Uterus (tissue), 4 donors: ENCODE measurements at places on chromosomes 7 and 10. TPM values are rescaled to one million over a fixed set of nuclear protein-coding genes. Genes with fewer than 3 reads are reported as not detected.
A peak's percentile ranks its signal among the peaks of the same experiment; 100 is the strongest.

The GATA3 gene
- not detected for total RNA-seq

GRCh38 chr7:135180122-135180521 lies 9.6 kb upstream of the CYREN start:
- no peak for DNase-seq

GRCh38 chr7:4015371-4015770 lies 666.7 kb upstream of the FOXK1 start:
- no peak for DNase-seq

DNA sequence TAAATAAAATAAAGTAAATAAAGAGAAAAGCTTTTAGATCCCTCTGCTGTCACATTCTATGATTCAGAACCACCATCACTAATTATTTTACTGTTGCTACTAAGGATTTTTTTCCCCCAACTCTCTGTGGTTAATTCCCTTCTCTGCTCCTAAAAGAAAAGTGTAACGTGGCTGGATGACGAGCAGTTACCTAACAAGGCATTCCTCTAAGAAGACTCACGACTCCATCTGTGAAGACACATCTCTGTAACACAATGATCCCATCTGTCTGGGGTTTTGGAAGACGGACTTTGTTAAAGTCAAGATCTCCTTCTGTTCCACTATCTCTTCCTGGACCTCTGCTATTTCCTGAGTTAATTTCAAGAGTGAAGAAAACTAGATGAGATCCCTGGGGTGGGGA lies 179.9 kb downstream of the SFMBT2 start:
- DNase-seq, result no peak

DNA sequence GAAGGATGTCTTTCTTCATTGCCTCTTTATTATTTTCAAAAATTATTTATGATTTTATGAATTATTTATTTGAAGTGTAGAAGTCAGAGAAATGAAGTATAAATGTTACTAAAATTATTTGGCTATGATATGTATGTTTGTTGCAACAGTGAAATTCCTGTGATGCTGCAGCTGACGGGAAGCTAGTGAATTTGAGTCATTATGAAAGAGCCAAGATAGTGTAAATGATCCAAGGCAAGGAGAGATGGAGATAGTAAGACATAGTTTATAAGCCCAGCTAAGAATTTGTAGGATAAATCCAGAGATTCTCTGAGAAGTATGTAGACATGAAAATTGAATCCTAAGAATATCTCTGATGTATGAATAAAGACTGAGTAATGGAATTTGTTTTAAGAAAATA lies 30.8 kb downstream of the CASD1 start:
- no peak for DNase-seq

GRCh38 chr7:25807086-25807611 lies 344.8 kb upstream of the NFE2L3 start:
- DNase-seq, result no peak

DNA sequence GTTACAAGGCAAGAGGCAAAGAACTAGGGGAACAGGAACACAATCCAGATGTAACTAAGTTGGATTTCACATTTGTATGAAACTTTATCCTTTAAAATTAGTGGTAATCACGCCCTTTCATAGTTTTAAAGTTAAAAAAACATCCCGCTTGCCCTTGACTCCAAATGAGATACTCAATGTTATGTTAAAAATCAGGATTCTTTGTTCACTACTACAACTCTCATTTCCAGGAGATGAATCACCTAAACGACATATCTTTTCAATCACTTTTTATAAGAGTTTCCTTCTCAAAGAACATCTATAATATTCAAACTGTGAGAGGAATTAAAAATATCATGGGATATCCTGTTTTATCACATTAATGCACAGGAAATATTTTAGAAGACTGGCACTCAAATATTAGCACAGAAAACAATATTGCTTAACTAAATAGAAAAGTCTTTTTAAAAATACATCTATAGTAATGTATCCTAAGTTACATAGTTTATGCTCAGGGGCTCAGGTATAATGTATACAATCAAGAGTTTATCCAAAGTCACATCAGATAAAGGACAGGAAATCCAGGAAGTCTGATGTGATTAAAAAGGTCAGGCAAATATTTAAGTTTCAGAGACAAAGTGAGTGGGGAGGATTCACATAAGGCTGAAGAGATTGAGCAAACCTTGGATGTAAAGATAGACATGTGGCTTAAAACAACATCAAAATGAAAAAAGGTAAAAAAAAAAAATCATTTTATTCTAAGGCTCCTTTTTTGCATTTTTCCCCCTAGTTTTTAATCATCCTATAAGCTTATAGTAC lies 41.9 kb downstream of the CADPS2 start:
- no peak for DNase-seq

GRCh38 chr10:14500172-14500765 lies 169.5 kb upstream of the FRMD4A start:
- no peak for DNase-seq

DNA sequence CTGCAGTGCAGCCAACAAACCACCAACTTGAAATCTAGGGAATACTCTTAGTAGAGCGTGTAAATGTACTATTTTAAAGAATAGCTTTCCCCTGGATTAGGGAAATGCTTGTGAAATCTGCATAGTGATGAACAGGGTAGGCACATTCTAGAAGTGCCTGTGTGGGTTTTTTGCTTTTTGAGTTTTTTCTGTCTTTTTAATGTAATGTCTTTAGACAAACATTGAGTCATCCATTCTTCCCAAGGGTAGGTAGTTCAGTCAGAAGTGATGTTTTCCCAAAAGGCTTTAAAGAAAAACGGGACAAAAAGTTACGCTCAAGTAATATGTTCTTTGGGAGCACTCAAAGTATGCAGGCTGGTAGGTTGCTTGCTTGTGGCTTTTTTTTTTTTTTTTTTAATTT lies 130.0 kb downstream of the AUTS2 start:
- DNase-seq, result no peak

- no peak for DNase-seq
Observed at GRCh38 chr7:105708763-105709080, 127.4 kb upstream of the EFCAB10 start.

- no peak for DNase-seq
Observed at GRCh38 chr10:71971769-71972555, 7.8 kb downstream of the CHST3 start.

DNA sequence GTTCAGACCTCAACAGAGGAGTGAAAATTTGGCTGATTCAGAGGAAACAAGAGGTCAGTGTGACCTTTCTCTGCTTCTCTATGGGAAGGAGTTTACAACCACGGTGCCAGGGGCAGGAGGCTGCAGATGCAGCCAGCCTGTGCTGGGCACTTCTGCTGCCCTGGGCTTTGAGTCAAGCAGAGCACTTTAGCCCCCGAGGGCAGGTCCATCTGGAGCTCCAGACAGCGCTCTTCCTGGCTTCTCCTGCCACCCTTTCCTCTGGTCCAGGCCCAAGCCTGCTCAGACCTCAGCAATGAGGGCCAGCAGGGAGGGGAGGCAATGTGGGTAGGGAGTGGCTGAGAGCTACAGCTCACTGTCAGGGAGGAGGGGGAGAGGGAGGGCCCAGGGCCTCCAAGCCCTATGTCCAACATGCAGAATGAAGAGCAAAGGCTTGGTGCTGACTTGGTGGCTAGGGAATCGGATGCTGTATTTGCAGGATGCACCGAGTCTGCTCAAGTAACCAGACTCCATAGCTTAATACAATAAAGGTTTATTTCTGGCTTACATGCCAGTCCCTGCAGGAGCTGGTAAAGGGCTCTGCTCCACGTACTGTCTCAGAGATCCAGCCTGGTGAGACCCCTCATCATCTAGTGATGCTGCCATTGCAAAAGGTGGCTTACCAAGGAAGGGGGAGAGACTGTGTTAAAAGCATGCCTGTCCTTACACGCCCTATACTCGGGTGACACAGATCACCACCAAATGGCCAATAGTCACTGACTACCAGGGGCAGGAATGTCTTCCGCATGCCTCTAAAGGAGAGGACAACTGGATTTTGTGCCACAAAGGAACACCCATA lies 481.6 kb downstream of the RPS24 start:
- DNase-seq, result peak; percentile 78

DNA sequence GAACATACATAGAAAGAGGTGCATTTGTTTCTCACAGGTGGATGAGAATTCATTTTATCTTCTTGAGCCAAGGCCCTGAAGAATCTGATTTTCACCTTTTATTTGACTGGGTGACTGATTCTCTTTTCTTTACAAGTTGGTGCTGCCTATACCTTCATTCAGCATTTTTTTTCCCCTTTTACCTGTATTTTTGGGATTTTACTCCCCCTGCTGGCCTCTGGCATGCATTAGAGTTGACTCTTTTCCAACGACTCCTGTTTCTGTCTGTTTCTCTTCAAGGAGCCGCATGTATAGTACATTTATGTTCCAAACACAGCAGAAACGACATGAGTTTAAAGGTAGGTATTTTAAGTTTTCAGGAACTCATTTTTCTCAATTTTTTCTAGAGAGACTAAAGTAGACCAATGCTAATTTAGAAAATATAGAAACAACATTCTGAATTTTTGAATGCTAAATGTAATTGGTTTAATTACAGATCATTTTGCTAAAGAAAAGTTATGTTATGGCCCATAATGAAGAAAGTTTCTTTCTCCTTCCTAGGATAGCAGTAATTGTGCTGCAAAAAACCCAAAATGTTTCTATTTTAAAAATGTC lies 149.8 kb upstream of the HDAC9 start:
- DNase-seq, result peak; percentile 37

- DNase-seq, result no peak
Observed at GRCh38 chr10:43125881-43126731, 12.1 kb upstream of the CSGALNACT2 start.

The HTR5A gene
- total RNA-seq, result not detected

DNA sequence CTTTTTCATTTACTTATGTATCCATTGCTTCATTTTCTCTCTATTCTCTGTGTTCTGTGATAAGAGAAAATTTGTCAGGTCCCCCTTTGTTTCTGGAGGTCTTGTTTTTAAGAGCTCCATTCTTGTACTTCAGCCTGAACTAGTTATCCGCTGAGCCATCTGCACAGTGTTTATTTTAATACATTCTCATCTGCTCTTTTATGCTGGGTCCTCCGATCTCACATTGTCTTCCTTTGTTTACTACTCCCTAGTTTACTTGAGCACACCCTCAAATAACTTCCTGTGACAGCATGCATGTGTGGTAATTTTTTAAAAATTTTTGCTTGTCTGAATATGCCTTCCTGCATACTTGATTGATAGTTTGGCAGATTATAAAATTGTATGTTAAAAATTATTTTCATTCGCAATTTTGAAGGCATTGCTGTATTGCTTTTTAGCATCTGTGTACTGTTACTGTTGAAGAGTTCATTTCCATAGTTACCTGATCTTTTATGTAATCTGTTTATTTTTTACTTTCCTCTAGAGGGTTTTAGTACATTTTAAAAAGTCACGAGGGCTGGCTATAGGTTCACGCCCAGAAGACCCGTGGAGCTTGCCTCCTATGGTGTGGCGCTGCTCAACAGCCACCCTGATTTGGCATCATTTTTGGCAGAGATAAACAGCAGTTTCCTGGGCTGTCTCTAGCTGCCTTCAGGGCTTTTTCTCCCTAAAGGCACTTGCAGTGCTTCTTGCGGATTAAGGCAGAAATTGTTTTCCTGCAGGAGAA lies 31.9 kb downstream of the RSBN1L start:
- DNase-seq, result no peak

The CYP2C9 gene
- total RNA-seq, result not detected

- no peak for DNase-seq
Observed at GRCh38 chr7:7639421-7639820, 1.1 kb upstream of the UMAD1 start.

The CTBP2 gene
- total RNA-seq, result 76.0 TPM

- no peak for DNase-seq
Observed at GRCh38 chr10:1449572-1450205, 287.6 kb downstream of the ADARB2 start.

DNA sequence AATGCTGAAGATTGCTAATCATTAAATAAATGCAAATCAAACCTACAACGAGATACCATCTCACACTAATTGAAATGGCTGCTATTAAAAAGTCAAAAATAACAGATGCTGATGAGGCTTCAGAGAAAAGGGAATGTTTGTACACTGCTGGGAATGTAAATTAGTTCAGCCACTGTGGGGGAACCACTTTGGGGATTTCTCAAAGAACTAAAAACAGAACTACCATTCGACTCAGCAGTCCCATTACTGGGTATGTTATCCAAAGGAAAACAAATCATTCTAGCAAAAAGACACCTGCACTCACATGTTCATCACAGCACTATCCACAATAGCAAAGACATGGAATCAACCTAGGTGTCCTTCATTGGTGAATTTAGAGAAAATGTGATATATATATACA lies 379.0 kb upstream of the CNTNAP2 start:
- no peak for DNase-seq
